Stimulated activated CD4-positive, alpha-beta T cell treated with anti-CD3 and anti-CD28 coated beads, Interleukin-1b, Interleukin-23, amount 100 ng/mL, for 4 hours (primary cell): ENCODE measurements at places on chromosomes 7 and 10.

DNA sequence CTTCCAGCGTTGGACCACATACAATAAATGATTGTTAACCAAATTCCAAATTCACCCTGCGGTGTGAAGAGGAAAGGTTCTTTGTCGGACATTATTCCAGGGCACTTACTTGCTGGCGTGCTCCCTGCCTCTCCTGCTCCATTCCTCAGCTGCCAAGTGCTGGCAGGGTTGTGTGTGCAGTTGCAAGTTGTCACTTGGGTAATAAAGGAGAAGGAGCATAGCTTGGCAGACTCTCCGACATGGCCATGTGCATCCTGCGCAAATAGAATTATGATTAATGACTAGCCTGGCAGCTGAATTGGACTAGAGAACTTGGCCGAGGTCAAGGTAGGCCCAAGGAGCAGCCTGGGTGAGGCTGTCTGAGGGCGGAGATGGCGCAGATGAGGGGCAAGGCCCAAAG lies 92.3 kb upstream of the ELMO1 start:
- DNase-seq = no peak

- DNase-seq = no peak
Observed at GRCh38 chr10:119860866-119861607, 11.6 kb downstream of the MCMBP start.

GRCh38 chr7:87858417-87859100 lies 17.6 kb downstream of the SLC25A40 start:
- DNase-seq = no peak

GRCh38 chr7:101906291-101907240 lies 89.1 kb downstream of the CUX1 start:
- no peak for DNase-seq

DNA sequence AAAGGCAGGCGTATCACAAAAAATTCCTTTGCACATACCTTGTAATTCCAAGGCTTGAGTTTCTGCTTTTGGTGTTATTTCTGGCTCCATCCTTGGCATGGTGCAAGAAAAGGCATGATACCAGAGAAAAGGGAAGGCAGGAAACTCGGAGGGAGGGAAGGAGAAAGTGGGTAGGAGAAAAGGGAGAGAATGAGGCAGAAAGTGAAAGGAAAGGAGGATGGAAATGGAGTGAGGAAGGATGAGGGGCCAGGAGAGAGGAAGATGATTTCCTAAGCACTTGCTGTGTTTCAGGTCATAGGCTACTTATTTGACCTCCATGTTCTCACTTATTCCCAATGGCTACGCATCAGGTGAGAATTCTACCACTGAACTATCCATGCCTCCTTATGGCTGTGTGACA lies 110.8 kb upstream of the JCAD start:
- no peak for DNase-seq

DNA sequence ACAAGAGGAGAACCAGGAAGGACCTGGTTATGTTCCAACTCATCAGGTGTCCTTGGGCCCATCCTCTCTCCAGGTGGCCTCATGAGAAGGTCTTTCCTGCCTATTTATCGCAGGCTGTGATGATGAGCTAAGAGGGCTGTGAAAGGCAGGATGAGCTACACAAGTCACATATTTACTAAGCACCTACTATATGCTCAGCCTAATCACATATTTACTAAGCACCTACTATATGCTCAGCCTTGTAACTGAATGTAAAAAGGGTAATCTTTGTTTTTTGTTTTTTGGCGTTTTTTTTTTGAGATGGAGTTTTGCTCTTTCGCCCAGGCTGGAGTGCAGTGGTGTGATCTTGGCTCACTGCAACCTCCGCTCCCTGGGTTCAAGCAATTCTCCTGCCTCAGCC lies 44.2 kb upstream of the NPFFR1 start:
- no peak for DNase-seq

- DNase-seq = no peak
Observed at GRCh38 chr10:90195288-90195840, 494.0 kb downstream of the KIF20B start.
